ENCODE measurements at places on chromosomes 7 and 10.

DNA sequence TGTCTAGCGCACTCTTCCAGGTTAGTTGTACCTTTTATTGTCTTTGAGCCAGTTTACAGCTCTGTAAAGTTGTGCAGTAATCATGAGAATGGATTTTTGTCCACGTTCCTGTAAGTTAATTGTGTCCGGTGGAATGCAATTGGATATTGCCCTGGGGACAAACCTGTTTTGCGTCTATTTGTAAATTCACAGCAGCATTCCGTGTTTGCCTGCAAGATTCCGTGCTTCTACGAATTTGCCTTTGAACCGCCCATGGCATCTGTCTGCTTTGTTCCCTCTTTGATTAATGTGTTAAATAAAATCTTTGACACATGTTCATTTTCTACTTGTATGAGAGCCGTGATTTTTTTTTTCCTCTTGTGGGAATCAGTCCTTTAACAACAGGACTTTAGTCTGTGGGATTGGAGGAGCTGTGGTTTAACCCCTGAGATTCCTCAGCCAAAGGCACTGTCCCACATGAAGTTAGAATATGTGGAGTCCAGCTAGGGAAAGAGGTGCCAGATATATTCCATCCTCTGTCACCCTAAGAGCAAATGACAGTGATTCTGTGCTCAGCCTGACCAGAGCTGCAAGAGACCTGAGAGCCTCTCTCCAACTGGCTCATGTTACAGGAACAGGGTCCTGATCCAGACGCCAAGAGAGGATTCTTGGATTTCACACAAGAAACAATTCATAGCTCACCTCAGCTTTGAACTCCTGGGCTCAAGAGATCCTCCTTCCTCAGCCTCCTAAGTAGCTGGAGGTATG is 126.3 kb downstream of the COL26A1 start:
- no peak for DNase-seq

DNA sequence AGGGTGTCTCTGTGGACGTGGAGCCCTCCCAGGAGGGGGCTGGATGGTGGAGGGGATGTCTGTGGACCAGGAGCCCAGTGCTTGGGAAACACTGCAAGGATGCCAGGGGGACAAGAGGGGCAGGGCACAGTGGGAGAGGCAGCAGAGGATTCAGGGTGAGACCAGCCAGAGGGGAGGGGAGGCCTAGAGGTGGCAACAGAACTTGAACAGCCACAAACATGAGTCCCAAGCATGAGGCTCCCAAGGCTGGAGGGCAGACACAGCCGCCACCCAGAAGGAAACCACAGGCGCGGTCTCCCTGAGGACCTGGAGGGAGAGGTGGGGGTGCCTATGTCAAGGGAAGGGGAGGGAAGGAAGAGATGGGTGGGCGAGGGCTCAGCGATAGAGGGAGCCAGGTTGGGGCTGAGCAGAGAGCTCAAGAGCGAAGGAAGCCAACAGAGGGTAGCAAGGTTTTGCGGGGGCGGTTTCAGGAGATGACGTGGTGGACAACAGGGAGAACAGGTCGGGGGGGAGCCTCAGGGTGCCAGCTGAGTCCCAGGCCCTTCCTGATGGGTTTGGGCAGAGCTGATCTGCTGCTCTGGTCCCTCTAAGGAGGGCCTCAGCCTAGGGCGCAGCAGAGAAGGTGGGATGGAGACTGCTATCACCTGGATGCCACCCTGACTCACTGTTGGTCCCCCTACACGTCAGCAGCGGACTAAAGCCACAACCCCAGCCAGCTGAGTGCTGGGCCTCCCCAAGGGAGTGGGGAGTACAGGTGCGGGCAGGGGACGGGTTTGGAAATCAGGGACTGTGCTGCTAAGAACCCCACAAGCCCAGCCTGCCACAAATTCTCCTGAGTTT is 6.7 kb upstream of the PILRA start:
- DNase-seq: no peak

DNA sequence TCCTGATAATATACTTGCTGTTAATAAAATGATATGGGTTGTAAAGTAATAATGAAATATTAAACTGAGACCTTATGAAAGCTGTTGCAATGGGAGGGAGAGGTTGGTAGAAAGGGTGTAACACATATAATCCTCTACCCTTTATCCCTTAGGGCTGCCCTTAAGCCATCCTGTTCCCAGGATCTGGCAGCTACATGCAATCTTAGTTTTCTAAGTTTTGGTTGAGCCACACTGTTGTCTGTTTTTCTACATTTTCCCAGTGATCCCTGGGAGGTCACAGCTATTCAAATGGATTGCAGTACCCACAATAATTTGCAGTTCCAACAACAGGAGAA is 6.3 kb downstream of the COA1 start:
- DNase-seq: no peak

GRCh38 chr7:130201796-130202195 is 3.4 kb downstream of the TMEM209 start:
- DNase-seq: no peak

DNA sequence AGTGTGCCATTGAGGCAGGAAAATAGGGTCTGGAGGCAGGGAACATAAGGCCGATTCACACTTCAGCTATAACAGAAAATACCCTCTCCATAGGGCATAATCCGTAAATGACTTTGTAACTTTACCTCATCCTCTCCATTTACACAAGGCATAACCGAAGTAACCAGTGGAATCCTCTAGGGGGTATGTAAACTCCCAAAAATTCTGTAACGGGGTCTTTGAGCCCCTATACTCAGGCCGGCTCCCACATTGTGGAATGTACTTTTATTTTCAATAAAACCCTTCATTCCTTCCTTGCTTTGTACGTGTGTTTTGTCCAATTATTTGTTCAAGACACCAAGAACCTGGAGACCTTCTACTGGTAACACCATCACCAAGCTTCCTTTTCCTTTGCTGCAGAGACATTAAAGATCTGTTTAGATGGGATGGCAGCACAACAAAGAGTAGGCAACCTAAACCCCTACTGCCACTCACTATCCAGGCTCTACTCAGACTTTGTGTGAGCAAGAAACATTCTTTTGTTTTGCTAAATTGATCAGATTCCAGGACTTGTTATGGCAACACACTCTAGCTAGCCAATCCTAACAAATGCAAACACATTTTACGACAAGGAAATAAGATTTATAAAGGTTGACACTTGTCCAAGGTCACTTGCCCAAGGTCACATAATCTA is 99.3 kb downstream of the DGKI start:
- DNase-seq: peak; percentile 19

All from H1 (cell line).